ENCODE measurements at places on chromosomes 4 and X.

GRCh38 chr4:182827954-182828353 lies 89.2 kb downstream of the DCTD start:
- DNase-seq, result no peak

- DNase-seq, result no peak
These were observed 214.3 kb downstream of the FAT4 start for GRCh38 chr4:125529071-125529470.

DNA sequence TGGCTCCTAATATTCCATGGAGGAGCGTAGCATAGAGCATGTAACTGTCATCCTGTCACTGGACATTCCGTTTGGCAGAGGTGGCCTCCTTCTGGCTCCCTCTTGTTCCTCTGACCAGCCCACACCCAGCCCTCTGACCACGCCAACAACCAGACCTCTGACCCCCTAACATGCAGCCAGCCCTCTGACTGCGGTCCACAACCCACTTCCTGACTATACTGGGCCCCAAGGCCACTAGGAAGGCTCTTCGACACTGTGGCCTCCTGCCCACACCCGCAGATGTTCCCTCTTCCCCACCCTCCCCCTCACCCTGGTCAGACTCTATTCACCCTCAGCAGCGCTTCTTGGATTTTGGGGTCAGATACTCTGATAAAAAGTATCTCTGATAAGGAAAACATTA lies 141.4 kb downstream of the EVC2 start:
- DNase-seq, result no peak

- DNase-seq, result no peak
These were observed 102.5 kb downstream of the TSPAN5 start for GRCh38 chr4:98555798-98556445.

DNA sequence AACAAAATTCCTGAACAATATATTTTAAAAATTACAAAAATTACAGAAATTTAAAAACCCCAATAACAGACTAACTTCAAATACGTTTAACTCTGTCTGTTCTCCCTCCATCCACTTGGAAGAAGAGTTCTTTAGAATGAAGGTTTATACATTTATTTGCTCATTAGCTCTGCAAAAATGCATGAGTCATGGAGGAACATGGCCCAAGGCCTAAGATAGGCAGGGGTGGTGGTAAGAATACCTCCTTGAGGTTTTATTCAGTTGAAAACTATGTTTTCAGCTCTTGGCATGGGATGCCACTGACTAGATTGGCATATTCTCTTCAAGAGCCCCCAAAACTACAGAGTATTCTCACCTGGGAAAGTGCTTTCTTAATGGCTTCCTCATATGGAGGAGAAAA lies 8.8 kb upstream of the LRRC66 start:
- DNase-seq, result no peak

- DNase-seq, result no peak
These were observed 833.1 kb downstream of the C4orf33 start for GRCh38 chr4:129929052-129929451.

GRCh38 chr4:157832596-157832995 lies 340.2 kb downstream of the GASK1B start:
- DNase-seq, result no peak

DNA sequence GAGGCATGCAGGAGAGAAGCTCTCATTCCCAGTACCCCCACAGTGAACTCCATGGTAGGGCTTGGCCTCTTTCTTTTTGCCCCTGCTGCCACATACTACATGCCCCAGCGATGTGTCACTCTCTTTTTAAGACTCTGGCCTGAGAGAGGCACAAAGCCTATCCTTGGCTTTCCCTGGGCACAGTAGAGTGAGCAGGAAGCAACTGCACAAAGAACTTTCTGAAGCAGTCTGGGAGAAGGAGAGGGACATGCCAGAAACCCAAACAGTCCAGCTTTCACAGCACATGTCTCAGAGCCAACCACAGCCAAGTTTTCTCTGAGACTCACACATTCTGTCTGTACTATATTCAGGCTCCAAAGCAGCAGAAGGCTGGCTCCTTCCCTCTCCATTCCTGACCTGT lies 7.9 kb upstream of the NALF2 start:
- no peak for DNase-seq

DNA sequence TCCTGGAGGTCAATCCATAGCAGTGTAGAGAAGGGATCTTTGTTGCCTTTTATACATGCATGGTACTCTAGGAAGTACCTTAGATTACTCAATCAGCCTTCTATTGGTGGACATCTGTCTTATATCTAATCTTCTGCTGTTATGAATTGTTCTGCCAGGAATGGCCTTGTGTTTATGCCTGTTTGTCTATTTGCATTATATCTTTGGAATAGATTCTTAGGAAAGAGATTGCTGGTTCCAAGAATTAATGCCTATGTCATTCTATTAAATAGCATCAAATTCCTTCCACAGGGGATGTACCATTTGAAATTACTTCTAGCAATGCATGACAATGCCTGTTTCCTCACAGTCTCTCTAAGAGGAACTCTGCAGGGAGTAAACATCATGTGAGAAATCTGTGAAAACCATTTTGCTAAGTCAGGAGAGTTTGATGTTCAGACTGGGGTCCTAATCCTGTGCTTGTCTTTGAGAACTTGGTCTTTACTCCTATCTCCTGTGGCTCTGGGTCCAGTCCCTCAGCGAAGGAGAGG lies 42.5 kb downstream of the BEX3 start:
- no peak for DNase-seq

GRCh38 chr4:108868606-108869227 lies 105.9 kb upstream of the ETNPPL start:
- DNase-seq, result no peak

- no peak for DNase-seq
These were observed 204.9 kb downstream of the GBA3 start for GRCh38 chr4:22897520-22898108.

- DNase-seq, result no peak
These were observed 180.7 kb upstream of the ZFP42 start for GRCh38 chr4:187814737-187815465.

GRCh38 chrX:18491587-18492340 lies 66.4 kb downstream of the CDKL5 start:
- no peak for DNase-seq

DNA sequence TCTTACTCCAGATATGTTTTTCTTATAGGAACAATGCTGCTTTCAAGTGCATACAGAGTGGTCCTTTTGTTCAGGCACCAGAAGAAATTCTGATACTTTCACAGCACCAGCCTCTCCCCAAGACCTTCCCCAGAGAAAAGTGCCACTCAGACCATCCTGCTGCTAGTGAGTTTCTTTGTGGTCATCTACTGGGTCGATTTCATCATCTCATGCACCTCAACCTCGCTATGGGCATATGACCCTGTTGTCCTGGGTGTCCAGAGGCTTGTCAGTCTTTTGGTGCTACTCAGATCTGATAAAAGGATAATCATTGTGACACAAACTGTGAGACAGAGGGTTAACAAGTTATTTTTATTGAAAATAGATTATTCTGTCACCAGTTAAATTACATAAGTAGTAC lies 39.5 kb downstream of the WDR13 start:
- no peak for DNase-seq

DNA sequence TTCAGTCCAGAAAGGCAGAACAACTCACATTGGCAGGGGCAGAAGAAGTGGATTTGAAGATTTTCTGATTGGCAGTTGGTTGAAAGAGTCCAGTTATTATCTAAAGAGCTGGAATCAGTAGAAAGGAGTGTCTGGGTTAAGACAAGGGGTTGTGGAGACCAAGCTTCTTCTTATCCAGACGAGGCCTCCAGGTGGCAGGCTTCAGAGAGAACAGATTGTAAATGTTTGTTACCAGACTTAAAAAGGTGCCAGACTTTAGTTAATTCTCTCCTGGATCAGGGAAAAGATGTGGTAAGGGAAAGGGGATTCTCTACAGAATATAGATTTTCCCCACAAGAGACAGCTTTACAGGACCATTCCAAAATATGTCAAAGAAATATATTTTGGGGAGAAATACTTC lies 36.7 kb upstream of the TLR3 start:
- DNase-seq, result no peak

- no peak for DNase-seq
These were observed 8.6 kb downstream of the FAM200B start for GRCh38 chr4:15690020-15690809.

DNA sequence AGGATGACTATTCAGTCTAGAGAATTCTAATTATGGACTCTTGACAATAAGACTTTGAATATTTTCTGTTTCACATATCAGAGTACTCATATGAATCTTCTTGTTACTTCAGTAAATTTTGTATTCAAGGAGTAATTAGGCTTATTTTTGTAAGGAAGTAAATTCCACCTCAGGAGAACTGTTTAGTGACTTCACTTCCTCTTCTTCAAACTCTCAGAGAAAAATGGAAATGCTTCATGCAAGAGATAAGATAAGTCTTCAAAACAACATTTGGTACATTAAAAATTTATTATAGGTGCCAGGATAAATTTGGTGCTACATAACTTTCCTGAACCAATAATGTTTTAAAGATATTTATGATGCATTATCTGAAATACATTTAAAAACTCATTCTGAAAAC lies 1421.9 kb downstream of the PCDH7 start:
- no peak for DNase-seq

DNA sequence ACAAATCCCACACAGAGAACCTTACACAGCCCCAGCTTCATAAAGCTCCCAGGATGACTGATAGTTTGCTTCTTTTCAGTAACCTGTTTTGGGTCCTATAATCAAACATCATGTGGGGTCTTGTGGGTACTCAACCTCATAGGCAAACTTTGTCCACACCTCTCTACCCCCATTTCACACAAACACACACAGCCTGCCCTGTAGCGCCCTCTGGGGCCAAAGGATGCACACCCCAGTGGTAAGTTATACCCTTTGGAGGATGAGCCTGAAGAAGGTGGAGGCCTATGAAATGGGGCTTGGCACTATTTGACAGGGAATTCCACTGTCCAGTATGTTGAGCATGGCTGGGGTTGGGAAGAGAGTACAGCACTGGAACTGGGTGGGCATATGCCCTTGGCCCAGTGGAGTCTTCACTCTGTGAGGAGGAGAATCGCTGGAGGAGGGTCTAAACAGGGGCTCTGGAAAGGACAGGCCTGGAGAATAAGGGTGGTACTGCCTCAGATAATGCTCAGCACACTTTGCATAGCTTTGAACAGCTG lies 30.5 kb upstream of the COL25A1 start:
- no peak for DNase-seq

GRCh38 chr4:94843216-94843615 lies 85.5 kb downstream of the BMPR1B start:
- no peak for DNase-seq

DNA sequence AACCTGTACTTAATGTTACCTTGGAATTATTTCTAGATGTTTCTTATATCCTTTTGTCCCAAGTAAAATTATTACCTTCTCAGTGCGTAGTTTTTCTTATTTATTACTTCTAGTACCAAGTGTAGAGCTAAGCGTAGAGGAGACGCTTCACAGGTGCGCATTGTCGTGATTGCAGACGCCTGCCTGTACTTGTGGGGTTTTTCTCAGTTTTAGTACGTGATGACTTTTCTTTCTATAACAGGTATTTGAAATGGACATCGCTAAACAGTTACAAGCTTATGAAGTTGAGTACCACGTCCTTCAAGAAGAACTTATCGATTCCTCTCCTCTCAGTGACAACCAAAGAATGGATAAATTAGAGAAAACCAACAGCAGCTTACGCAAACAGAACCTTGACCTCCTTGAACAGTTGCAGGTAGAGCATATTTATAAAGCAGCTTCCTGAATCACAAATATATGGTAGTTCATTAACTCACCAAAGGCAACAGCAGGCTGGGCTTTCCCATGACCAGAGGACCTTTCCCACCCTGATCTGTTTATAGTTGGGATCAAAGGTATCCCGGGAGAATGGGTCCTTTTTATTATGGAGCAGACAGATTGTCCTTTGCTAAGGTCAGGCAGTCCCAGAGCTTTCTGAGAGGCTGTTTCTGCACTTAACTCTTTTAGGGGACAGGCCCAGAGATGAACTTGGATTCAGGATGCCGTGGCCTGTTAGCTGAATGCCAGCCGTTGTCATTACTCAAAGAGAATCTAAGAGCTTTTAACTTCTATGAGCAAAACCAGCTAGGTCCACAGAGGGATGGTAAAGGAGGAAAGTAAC lies 172.9 kb downstream of the PTTG2 start:
- DNase-seq, result no peak

DNA sequence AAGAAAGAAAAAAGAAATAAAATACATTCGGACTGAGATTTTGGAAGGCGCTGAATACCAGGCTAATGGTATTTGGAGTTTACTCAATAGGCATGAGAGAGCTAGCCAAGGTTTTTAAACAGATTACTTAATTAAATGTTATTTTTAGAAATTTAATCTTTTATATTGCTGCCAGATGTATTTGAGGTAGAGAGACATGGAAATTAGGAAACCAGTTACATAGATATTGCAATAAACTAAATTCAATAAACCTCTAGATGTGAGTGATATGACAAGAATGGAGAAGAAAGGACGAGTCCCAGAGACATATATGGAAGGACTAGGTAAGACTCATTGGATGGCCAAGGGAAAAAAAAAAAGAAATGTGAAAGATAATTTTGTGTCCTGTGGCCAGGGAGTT lies 38.5 kb upstream of the IL13RA1 start:
- DNase-seq, result no peak

- DNase-seq, result no peak
These were observed 10.1 kb downstream of the SYNPO2 start for GRCh38 chr4:118898684-118899138.

- DNase-seq, result no peak
These were observed 10.9 kb downstream of the TMA16 start for GRCh38 chr4:163505374-163505773.

DNA sequence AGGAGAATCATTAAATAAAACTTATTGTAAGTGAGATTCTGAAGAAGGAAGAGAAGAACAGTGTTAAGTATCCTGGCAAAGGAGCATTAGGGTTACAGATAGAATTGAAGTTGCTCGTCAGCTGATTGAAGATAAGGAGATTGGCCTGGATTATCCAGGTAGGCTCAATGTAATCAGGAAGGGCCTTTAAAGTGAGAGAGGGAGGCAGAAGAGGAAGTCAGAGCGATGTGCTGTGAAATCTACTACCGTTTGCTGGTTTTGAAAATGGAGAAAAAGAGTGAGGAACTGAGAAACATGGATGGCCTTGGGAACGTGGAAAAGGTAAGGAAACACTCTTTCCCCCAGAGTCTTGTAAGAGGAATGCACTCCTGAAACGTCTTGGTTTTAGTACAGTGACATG lies 245.7 kb downstream of the ANTXR2 start:
- DNase-seq, result no peak
